ENCODE measurements at places on chromosomes 2 and 18. TPM values are rescaled to one million over a fixed set of nuclear protein-coding genes. Genes with fewer than 3 reads are reported as not detected.

- DNase-seq = no peak
These were observed 1733.6 kb upstream of the CELF4 start for GRCh38 chr18:39299152-39299551.

SNRPD1 gene
- total RNA-seq = 23.9 TPM

GRCh38 chr18:45652303-45653080, 37.2 kb downstream of the SLC14A2 start:
- no peak for DNase-seq

DNA sequence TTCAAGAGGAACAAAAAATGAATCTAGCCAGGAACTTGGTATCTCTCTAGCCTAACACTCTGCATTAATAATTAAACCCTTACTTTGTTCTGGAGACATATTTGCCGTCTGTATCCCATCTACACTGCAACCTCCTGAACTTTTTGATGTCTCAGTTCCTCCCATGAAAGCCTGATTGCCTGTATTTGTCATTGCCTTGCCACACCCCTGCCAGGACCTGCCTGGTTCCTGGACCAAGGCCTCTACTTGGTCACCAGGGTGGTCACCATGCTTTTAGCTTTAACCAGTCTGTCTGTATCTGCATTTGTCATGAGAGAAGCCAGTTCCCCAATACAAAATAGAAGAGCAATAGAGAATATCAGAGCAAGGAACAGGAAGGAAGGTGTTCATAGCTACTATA, 58.8 kb upstream of the NOL4 start:
- no peak for DNase-seq

TEX44 gene
- total RNA-seq = not detected

Data from left ventricle myocardium inferior (tissue), 1 donor.